SJCRH30 (cell line): ENCODE measurements at places on chromosomes 16 and 17.

GRCh38 chr17:82865274-82865673 lies 25.5 kb upstream of the ZNF750 start:
- DNase-seq: no peak
- H3K4me3 ChIP-seq: no peak overlapping the region
- H3K36me3 ChIP-seq: peaks cover 4% of the 10 kb centered on the region
- peak overlapping the region; percentile 93 for H3K27ac ChIP-seq
- peaks cover 72% of the 10 kb centered on the region for H3K4me1 ChIP-seq
- no peaks in the 10 kb centered on the region for H3K27me3 ChIP-seq

DNA sequence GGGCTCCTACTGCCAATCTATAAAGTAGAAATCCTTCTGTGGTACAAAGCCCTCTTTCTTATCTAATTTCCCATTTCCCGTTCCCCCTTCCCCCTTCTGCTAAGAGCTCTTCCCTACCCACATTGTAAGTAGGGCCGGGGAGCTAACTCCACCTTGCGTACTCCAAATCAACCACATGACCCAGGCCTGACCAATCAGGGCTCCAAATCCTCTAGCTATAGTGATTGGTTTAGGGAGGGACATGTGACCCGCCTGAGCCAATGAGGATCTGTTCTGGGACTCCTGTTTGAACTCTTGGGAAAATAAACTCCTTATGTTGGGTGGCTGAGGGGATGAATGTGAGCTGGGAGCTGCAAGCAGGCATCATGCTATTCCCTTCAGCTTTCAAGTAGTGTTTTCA lies 40.9 kb upstream of the MEOX1 start:
- DNase-seq: peak; percentile 78
- no peak overlapping the region for H3K4me3 ChIP-seq
- no peak overlapping the region for H3K27ac ChIP-seq
- peaks cover 9% of the 10 kb centered on the region for H3K4me1 ChIP-seq
- no peaks in the 10 kb centered on the region for H3K27me3 ChIP-seq
- no peaks in the 10 kb centered on the region for H3K36me3 ChIP-seq

DNA sequence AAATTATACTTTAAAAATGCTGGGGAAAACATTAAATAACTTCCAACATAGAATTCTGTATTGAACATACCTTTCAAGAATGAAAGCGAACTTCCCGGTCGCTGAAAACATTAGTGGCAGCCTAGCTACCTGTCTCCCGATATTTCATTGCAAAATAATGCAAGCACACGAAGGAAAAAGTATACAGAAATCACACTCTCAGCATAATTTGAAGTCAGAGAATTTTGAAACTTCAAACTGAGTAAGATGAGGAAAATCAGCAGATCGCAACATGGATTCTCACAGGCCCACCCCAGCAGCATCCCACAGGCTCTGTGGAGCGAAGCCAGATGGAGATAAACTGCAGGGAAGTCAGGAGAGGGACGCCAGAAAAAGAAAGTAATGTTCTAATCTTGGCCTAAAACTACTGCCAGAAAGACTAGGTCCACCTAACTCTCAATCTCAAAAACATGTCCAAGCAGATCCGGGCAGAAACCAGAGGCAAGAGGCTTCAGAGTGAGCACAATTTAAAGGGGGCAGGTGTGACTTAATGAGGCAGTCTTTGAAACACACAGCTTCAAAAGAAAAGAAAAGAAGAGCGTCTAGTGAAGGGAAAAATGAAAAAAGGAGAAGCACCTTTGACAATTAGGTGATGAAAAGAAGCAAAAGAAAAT lies 4.8 kb upstream of the GOSR1 start:
- no peak for DNase-seq
- H3K4me1 ChIP-seq: no peaks in the 10 kb centered on the region
- no peaks in the 10 kb centered on the region for H3K27me3 ChIP-seq
- no peak overlapping the region for H3K27ac ChIP-seq
- H3K4me3 ChIP-seq: no peak overlapping the region

DNA sequence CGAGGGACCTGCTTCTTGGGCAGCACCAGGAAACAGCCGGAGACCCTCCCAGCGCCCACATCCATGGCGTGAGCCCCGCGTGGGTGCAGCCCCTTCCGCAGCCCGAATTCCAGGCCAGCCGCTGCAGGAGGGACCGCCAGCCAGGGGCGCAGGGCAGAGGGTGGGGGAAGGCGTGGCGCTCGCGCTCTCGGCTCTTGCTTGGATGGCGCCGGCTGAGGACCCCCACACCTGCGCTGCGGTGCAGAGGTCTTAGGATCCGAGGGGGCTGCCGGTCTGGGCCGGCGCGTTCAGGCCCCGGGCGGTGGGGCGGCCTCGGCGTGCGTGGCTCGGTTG lies 28.8 kb downstream of the ACTG1 start:
- no peak for DNase-seq
- H3K36me3 ChIP-seq: no peaks in the 10 kb centered on the region
- peak overlapping the region; percentile 29 for H3K27ac ChIP-seq
- H3K4me1 ChIP-seq: peaks cover 31% of the 10 kb centered on the region
- H3K4me3 ChIP-seq: peak overlapping the region; percentile 58

- peak; percentile 87 for DNase-seq
- no peak overlapping the region for H3K27ac ChIP-seq
- peaks cover 35% of the 10 kb centered on the region for H3K4me1 ChIP-seq
- no peak overlapping the region for H3K4me3 ChIP-seq
Observed at GRCh38 chr17:57995076-57995956, 7.3 kb upstream of the VEZF1 start.

DNA sequence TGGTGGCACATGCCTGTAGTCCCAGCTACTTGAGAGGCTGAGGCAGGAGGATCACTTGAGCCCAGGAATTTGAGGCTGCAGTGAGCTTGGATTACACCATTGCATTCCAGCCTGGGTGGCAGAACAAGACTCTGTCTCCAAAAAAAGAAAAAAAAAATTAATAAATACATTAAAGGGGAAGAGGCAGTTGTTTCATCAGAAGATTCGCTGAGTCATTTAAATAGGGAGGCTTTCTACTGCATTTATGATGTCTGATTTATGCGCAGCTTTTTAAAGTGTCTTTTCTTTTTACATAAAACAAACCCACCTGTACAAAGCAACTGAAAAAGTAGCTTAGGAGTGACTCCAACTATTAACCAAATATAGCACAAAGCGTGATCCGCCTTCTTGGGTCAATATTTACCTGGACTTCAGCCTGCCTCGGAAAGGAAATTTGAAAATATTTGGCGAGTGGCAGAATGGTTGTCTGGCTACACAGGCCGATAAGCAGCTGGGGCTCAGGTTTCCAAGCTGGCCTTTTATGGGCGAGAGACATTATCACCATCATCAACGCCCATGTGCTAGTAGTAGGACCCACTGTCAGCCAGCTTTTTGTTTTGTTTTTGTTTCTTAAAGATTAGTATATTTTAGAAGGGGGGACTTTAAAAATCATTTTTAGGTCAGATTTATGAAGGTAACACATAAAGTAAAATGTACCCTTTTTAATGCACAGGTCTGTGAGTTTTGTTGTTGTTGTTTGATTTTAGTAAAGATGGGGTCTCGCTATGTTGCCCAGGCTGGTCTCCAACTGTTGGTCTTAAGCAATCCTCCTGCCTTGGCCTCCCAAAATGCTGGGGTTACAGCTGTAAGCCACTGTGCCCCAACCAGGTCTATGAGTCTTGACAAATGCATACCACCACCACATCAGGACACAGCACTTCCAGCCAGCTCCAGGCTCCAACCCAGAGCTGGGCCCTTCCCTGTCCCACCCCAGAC lies 42.5 kb upstream of the RASD1 start:
- peak overlapping the region; percentile 68; the same call in 1 of the 2 replicates for H3K27ac ChIP-seq
- H3K4me1 ChIP-seq: peaks cover 59% of the 10 kb centered on the region
- no peak overlapping the region for H3K4me3 ChIP-seq

GRCh38 chr16:51268237-51268636 lies 117.2 kb upstream of the SALL1 start:
- H3K4me1 ChIP-seq: no peaks in the 10 kb centered on the region
- H3K4me3 ChIP-seq: no peak overlapping the region
- no peaks in the 10 kb centered on the region for H3K36me3 ChIP-seq
- no peak overlapping the region for H3K27ac ChIP-seq

- no peaks in the 10 kb centered on the region; the same call in 1 of the 2 replicates for H3K4me1 ChIP-seq
- no peaks in the 10 kb centered on the region for H3K27me3 ChIP-seq
- peak overlapping the region; percentile 60; the same call in 1 of the 2 replicates for H3K27ac ChIP-seq
- no peak for DNase-seq
- no peaks in the 10 kb centered on the region for H3K36me3 ChIP-seq
Observed at GRCh38 chr16:78100112-78100467, 636 bp downstream of the WWOX start.

GRCh38 chr17:51833620-51834019 lies 324.9 kb downstream of the CA10 start:
- H3K36me3 ChIP-seq: no peaks in the 10 kb centered on the region
- no peak overlapping the region for H3K27ac ChIP-seq
- H3K4me1 ChIP-seq: no peaks in the 10 kb centered on the region
- no peak overlapping the region for H3K4me3 ChIP-seq
- no peaks in the 10 kb centered on the region for H3K27me3 ChIP-seq

DNA sequence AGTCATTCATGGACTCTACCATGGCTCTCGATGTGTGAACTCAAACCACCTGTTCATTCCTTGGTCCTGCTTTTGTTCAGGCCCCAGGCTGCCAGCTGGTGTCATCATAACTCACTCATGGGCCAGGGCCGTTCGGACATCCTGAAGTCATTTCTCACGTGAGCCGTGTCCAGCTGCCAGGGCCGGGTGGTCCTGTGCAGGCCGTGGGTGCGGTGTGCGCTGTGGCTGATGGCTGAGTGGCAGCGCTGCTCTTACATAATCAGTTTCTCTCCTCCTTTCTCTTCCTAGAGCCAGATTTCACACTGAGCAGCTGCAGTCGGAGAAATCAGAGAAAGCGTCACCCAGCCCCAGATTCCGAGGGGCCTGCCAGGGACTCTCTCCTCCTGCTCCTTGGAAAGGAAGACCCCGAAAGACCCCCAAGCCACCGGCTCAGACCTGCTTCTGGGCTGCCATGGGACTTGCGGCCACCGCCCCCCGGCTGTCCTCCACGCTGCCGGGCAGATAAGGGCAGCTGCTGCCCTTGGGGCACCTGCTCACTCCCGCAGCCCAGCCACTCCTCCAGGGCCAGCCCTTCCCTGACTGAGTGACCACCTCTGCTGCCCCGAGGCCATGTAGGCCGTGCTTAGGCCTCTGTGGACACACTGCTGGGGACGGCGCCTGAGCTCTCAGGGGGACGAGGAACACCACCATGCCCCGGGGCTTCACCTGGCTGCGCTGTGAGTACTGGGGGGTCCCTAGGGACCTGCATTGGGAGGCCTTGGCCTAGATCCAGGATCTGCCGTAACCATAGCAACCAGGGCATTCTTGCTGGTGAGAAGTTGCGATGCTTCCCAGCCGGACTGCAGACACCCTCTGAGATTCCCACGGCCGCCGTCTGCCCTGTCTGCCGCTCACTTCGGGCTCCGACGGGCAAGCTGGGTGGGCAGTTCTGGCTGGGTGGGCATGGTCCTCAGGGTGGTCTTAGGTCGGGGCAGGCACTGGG lies at the start of gene IL34:
Gene IL34 (plus strand): TSS at position 300 of the 982 bp plus-strand sequence. CDS start 389 bp downstream, at position 689.
- no peaks in the 10 kb centered on the region for H3K27me3 ChIP-seq
- peak within 1 kb of the TSS; percentile 36 for H3K4me3 ChIP-seq
- H3K4me1 ChIP-seq: peaks cover 12% of the 10 kb centered on the region; the same call in 1 of the 2 replicates
- peak; percentile 87 for DNase-seq
- peak within 1 kb of the TSS; percentile 86 for H3K27ac ChIP-seq

- H3K4me3 ChIP-seq: no peak overlapping the region
- peaks cover 3% of the 10 kb centered on the region; the same call in 1 of the 2 replicates for H3K36me3 ChIP-seq
- no peak overlapping the region for H3K27ac ChIP-seq
- H3K4me1 ChIP-seq: peaks cover 24% of the 10 kb centered on the region
- no peak for DNase-seq
- no peaks in the 10 kb centered on the region for H3K27me3 ChIP-seq
Observed at GRCh38 chr17:6495450-6496115, 51.3 kb downstream of the PIMREG start.

GRCh38 chr16:17420816-17421215 lies 49.9 kb downstream of the XYLT1 start:
- H3K4me1 ChIP-seq: no peaks in the 10 kb centered on the region
- no peak overlapping the region for H3K4me3 ChIP-seq
- H3K27me3 ChIP-seq: no peaks in the 10 kb centered on the region
- H3K27ac ChIP-seq: no peak overlapping the region

- no peak overlapping the region for H3K27ac ChIP-seq
- DNase-seq: no peak
- H3K4me1 ChIP-seq: no peaks in the 10 kb centered on the region
- no peak overlapping the region for H3K4me3 ChIP-seq
- H3K36me3 ChIP-seq: no peaks in the 10 kb centered on the region
Observed at GRCh38 chr16:50887500-50888298, 145.8 kb downstream of the CYLD start.

DNA sequence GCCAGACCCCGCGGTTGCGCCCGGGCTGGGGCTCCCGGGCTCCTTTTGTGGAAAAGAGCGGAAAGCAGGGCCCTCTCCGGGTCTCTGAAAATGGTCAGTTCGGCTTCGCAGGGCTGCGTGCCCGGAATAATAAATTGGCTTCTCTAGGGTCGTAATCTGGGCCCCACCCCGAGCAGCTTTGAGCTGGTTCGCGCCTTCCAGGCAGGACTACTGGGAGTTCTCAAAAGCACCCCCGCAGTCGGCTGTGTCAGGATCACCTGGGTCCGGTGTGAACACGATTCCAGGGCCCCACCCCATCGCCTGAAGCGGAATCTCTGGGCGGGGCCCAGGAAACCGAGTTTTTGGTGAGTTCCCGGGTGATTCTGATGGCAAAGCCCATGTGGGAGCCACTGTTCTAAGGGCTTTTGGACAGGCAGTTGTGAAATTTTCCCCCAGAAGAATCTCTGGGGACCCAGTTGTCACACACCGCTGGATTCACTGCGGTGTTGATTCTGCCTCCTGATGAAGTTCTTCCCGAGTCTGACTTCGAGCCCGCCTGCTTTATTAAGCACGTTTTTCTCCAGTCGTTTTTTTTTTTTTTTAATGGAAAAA lies 77.0 kb downstream of the MRC2 start:
- H3K36me3 ChIP-seq: no peaks in the 10 kb centered on the region
- DNase-seq: peak; percentile 33
- H3K27ac ChIP-seq: no peak overlapping the region
- peak overlapping the region; percentile 65 for H3K4me3 ChIP-seq
- peaks cover 9% of the 10 kb centered on the region; the same call in 1 of the 2 replicates for H3K4me1 ChIP-seq

GRCh38 chr17:66301864-66302741 lies at the start of gene PRKCA:
Gene PRKCA, plus strand, starts transcription at chr17:66302613.
- H3K4me3 ChIP-seq: peak within 1 kb of the TSS; percentile 76
- no peaks in the 10 kb centered on the region; the same call in 1 of the 2 replicates for H3K4me1 ChIP-seq
- H3K27ac ChIP-seq: peak within 1 kb of the TSS; percentile 50
- no peaks in the 10 kb centered on the region for H3K36me3 ChIP-seq
- no peaks in the 10 kb centered on the region for H3K27me3 ChIP-seq

DNA sequence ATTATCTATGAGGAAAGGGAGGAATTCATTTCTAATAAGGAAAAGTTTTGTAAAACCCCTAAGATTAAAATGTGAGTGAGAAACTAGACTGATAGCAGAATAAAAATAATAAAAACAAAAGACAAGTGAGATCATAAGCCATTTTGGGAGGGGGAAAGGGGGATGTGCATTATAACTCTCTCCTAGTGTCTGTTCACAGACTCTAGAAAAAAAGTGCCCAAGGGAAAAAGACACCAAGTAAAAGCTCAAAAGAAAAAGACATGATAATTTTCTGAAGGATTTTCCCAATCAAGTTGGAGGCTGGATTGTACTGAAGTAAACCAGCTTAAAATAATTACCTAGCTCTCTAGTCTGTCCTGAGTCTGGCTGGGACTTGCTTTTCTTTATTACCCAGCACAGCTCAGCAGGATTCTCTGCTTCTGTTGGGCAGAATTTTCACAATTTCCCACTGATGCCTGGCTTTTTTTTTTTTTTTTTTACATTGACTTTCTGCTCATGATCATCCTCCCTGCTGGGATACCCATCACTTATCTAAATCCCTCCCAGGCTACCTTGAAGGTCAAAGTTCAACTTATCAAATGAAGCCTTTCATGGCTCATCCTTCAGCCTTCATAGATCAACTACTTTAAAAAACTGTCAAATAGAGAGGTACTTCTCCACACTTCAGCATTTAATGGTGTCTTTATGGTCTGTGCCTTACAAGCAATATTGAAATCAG lies 124.2 kb upstream of the KCNJ16 start:
- no peak overlapping the region for H3K4me3 ChIP-seq
- H3K4me1 ChIP-seq: no peaks in the 10 kb centered on the region
- no peak for DNase-seq
- no peak overlapping the region for H3K27ac ChIP-seq
- H3K27me3 ChIP-seq: no peaks in the 10 kb centered on the region
